ENCODE measurements at places on chromosomes 16 and 17.

GRCh38 chr16:11010575-11011221, 66.3 kb downstream of the CLEC16A start:
- DNase-seq, result no peak

- no peak for DNase-seq
These were observed 92.8 kb downstream of the AMFR start for GRCh38 chr16:56332464-56333079.

GRCh38 chr16:3485097-3485745, 10.1 kb downstream of the C16orf90 start:
- no peak for DNase-seq

GRCh38 chr16:53043428-53043831, 9.3 kb downstream of the CHD9NB start:
- no peak for DNase-seq

GRCh38 chr16:27779641-27780164, 229.8 kb downstream of the KATNIP start:
- no peak for DNase-seq

Measured in stimulated activated CD4-positive, alpha-beta T cell treated with anti-CD3 and anti-CD28 coated beads, TNF-alpha, amount 100 ng/mL, for 24 hours (primary cell).